ENCODE measurements at places on chromosomes 7 and 10.

- no peak for DNase-seq
Observed at GRCh38 chr10:117488004-117488403, 54.5 kb upstream of the EMX2 start.

GRCh38 chr10:79430325-79430905 lies 15.0 kb downstream of the ZCCHC24 start:
- DNase-seq, result no peak

DNA sequence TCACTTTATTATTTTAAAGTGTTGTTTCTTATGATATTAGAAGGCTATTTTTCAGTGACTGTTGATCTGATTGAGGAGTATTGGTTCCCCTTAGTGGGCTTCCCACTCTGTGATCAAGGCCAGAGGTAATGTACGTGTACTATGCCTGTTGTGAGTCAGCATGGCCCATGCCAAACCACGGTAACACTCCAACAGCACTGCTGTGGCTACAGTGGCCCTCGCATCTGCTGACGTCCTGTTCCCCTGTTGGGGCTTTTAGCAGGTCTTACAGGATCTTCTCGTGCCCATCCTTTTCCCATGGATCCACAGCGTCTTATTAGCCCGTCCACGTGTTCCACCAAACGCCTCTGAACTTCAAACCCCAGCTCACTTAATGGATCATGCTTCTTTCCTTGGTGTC lies 964.6 kb upstream of the CELF2 start:
- no peak for DNase-seq

DNA sequence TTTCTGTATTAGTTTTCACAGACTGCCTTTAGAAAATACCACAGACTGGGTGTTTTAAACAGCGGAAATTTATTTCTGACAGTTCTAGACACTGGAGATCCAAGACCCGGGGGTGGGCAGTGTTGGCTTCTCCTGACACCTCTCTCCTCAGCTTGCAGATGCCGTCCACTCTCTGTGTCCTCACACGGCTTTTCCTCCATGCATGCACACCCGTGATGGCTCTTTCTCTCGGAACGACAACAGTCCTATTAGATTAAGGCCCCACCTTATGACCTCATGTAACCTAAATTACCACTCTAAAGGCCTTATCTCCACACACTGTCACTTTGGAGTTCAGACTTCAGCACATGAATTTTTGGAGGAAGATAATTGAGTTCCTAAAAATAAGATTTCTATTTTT lies 142.9 kb upstream of the VWC2 start:
- DNase-seq, result no peak

- DNase-seq, result no peak
Observed at GRCh38 chr7:151146761-151147160, 20.7 kb downstream of the GBX1 start.

DNA sequence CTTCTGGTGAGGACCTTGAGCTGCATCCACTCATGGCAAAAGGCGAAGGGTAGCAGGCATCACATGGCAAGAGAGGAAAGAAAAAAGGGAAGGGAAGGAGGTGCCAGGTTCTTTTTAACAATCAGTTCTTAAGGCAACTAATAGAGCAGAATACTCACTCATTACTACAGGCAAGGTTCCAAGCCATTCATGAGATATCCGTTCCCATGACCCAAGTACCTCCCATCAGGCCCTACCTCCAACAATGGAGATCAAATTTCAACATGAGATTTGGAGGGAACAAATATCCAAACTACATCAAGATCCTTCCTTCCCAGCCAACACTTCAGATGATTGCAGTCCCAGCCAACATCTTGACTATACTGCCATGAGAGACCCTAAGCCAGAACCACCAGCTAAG lies 38.9 kb upstream of the YAE1 start:
- DNase-seq, result no peak

DNA sequence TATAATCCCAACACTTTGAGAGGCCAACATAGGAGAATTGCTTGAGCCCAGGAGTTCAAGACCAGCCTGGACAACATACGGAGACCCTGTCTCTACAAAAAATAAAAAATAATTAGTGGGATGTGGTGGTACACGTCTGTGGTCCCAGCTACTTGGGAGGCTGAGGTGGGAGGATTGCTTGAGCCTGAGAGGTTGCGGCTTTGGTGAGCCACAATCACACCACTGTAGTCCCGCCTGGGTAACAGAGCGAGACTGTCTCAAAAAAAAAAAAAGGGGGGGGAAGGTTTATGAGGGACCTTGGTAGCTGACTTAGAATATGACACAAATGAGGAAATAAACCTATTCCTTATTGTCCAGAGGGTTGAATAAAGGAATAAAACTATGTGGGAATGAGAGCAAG lies 30.8 kb downstream of the SCD start:
- DNase-seq, result no peak

GRCh38 chr7:151024435-151025056 lies at the start of gene ATG9B:
Gene ATG9B (minus strand): TSS chr7:151024494. CDS start chr7:151024423, 71 bp downstream.
- no peak for DNase-seq

DNA sequence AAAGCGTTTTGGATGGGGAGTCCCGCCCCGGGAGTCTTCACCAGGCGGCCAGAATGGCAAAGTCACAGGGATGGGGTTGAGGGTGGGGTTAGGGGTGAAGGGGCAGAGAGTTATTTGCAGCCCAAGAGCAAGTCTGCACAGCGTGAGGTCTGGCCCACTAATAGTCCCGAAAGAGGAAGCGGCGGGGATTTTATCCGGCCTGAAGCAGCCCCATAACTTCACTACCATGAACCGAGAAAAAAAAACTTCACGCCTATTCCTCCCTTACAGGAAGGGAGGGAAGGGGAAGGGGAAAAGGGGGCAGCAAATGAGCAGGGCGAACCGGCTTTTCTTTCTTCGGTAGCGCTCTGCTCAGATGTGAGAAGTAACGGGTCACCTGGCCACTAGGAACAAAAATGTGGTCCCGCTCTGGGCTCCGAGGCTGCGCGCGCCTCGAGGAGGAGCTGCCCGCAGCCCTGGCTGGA lies 712 bp downstream of the ITPRIP start:
- DNase-seq, result no peak

GRCh38 chr10:111138544-111138943 lies 61.7 kb downstream of the ADRA2A start:
- no peak for DNase-seq

DNA sequence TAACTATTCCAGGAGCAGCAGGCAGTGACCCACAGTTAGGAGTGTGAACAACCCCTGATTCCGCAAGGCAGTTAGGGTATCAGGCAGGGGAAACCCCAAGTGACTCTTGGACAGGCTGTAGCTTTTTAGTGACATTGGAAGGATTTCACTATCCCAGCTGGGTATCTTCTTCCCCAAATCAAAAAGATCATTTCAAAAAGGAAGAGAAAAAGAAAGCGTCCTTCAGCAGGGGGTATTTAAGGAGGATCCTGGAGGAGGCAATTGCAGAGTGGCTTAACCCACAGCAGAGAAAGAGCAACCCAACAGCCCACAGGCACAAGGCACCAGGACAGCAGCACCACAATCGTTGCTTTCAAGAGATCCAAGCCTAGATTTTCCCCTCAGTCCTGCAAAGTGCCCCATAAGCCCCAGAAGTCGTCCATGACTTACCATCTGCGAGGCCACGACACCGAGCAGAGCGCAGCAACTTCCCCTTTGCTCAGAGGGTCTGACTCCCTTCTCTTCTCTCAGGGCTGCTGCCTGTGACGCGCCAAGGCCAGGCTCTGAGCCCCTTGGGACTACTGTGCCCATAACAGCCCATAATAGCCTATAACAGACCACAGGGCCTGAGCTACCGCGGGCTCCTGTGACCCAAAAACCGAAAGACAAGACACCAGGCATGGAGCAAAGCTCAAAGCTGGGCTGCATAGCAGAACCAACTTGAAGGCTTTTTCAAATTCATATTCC lies 19.8 kb downstream of the PIK3AP1 start:
- DNase-seq, result no peak

GRCh38 chr7:90919816-90920215 lies 323.7 kb downstream of the CDK14 start:
- DNase-seq, result no peak

GRCh38 chr7:51309361-51310130 lies 7.1 kb downstream of the COBL start:
- DNase-seq, result no peak

DNA sequence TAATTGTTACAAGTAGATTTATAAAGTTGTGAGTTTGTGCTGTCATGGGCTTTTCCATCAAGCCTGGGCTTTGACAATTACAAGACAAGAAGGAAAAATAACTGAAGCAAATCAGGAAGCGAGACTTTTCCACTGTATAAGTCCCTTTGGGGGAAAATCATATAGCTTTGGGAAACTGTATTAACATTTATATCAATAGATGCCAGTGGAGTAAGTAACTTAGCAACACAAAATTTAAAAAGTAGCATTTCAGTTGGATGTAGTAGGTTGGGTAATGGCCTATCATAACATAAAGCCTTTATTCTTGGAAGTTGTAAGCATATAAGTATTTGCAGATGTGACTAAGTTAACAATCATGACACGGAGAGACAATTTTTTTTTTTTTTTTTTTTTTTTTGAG lies 931.1 kb downstream of the CNTNAP2 start:
- DNase-seq, result no peak

DNA sequence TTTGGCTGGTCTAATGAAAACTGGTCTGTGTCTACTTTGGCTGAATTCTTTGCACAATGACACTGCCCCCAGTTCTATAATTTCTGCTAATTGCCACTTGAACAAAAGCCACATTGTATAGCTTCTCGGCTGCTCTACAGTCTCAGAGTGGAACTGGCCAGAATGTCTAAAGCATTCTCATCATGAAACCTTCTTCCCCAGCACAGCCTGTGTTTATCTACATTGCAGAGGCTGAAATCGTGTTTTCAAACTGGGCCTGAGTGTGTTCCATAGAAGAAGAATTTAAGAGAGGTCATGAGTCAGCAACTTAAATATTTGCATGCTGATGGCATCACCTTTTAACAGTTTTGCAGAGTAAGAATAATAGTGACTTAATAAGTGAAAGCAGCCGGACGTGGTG lies 177.2 kb downstream of the BUB3 start:
- DNase-seq, result no peak

DNA sequence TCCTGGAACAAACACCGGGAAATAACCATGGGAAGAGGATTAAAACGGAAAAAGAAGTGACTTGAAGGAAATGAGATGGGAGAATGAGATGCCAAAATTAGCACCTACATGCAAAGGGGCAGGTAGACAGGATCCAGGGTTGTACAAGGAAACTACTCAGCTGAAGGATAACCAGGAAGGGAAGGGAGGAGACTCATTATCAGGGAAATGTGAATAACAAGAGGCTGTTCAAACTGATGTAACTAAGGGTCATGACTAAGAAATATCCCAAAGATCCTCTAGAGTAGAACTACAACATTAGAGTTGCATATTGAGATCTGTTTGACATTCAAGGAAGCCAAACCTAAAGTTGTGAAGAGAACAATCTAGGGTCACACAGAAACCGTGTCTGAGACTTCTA lies 166.2 kb upstream of the SP8 start:
- DNase-seq, result no peak

DNA sequence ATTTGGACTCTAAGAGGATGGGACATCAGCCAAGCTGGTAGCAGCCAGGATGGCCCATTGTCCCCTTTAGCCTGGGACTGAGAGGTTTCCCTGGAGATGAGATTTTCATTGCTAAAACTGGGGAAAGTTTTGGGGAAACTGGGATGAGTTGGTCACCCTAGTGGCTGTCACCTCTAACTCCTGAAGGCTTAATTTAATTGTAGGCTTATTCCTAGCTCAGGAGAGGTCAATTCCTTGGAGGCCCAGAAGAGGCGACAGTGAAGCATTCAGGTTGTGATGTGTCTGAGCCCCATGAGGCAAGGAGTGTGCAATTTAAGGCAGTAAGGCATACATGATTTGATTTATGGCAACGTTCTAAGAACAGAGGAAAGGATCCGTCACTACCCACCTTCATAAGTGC lies 24.9 kb upstream of the JAZF1 start:
- DNase-seq, result no peak

DNA sequence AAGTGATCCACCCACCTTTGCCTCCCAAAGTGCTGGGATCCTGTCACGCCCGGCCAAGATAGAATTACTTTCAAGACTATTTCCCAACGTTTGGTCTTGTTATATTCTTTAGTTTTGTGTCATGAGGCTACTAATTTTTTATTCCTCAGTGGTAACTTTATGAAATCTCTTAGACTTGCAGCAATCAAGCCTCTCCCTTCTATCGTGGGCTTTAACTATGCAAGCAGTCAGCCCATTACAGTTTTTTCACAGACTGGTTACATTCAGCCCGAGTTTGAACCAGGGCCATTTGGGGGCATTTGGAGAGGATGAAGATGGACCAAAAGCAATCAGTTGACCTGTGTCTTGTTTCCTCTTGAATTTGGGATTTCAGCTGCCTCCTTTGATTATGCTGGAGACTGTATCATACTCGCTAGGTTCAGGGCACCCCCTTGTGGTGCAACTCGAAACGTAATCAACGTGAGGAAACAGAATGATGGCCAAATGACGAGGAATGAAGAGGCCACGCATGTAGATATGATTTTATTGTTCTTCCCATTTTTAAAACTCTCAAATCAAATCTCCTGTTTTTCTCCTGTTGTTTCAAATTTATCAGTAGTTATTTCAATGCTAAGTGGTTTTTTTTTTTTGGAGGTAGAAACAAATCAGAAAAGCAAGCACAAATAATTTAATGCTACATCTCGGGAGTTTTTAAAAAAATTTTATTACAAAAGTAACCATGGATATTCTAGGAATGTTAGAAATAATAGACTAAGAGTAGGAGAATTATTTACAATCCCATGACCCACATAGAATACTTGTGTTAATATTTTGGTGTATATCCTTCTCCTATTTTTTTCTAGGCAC lies 151.6 kb downstream of the KIAA1217 start:
- DNase-seq, result peak; percentile 80

GRCh38 chr7:70097645-70098044 lies 499.4 kb downstream of the AUTS2 start:
- no peak for DNase-seq

GRCh38 chr7:32126843-32127242 lies 56.6 kb upstream of the PDE1C start:
- no peak for DNase-seq

DNA sequence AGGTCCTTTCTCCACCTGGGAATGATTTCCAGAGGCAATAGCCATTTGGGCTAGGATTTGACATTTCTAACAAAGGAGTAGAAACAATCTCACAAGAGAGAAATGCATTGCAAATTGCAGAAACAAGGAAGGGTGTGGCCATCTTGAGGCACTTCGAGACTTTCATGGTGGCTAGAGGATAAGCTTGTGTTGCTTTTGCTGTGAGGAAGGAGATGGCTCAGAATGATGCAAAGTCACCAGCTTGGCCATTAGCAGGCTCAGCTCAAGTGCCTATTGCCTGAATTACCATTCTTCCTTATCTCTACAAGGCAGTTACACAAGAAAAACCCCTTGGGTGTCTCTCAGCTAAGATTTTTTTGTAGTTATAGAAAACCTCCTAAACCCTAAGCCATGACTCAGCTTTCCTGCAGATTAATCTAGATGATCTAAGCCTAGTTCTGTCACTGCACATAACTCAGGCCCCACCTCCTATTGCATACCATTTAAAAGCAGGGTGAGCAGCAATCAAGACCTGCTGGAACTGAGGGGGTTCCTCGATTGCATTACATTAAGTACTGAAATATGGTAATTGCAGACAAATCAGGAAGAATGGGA lies 683.1 kb downstream of the NRG3 start:
- DNase-seq, result no peak

DNA sequence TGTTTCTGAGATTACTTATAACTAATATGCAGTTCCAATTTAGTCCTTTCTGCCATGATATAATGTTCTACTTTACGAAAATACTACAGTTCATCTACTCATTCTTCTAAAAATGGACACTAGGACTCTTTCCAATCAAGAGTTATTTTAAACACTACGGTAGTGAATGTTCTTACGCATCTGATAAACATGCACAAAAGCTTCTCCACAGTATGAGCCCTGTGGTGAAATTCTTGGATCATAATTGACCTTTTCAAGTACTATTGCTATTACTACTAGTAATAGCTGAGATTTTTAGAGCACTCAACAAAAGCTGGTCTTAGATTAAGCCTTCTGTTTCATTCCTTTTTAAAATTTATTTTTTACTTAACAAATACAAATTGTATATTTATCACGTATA lies 106.4 kb downstream of the CH25H start:
- no peak for DNase-seq
